ENCODE measurements at places on chromosomes 2 and 18.

DNA sequence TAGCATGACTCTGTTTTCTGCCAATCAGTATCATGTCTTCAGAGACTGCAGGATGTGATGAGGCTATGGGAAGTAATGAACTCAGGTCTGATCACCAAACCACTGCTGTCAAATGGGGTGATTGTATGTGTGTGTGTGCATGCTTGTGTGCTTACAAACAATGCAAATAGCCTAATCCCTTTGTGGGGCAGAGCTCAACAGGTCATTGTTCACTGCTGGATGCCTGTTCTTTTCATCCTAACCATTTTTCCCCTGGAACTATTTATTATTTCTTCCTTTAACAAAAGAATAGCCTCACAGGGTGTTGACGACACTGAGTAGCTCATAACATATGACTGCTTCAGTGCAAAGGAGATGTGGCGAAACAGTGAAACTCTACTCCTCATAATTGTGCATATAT lies 55.9 kb downstream of the NXPH2 start:
- no peak for DNase-seq

DNA sequence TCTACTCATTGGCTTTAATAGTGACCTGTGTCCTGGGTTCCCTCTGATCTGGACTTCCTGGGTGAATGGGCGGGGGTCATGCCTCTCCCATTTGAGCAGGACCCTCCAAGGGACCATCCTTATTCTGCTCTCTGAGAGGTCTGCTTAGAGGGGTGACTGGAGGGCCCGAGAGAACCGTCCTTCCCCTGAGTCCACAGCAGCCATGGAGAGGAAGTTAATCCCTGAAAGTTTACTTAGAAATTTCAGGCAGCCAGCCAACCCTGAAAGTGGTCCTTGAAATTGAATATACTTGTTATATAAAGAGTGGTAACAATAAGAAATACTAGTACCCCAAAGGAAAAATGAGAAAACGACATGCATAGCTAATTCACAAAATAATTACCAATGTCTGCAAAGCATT lies 226.1 kb downstream of the DYSF start:
- DNase-seq: no peak

DNA sequence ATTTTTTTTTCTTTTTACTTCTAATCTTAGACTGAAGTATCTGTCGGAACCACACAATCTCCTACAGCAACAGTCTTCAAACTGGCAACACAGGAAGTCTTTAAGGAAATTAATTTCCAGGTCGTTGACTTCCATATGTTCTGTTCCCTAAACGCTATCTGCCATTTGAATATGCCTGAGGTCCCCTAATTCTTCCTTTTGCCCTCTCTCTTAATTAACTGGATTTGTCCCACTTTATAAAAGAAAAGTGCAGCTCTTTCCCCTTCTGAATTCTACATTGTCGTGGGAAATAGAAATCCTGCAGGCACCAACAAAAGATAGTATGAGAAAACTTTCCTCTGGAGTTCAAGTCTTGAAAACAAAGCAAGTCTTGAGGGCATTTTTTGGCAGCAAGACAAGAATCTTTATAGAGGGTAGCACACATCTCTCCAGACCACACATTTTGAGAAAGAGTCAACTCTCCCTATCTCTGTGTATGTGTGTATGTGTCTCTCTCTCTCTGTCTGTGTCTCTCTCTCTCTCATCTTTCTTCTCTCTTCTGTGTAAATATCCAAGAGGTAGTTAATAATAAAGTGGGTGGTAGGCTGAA lies 879.8 kb downstream of the SOCS6 start:
- DNase-seq: no peak

DNA sequence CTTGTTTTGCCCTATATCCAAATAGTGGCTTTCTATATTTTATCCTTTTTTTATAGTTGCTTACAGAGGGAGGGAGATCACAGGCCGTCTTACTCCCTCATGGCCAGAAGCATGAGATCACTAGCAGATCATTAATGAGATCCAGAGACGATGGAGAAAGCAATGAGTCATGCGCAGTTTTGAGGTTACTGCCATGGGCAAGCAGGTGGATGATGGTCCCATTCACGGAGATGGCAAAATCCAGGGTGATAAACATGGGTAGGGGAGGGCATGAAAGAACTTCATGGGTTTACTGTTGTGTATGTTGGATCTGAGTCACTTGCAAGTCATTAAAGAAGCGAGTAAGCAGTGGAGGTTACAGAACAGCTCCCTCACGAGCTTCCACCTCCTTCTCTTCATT lies 60.4 kb downstream of the C18orf63 start:
- no peak for DNase-seq

DNA sequence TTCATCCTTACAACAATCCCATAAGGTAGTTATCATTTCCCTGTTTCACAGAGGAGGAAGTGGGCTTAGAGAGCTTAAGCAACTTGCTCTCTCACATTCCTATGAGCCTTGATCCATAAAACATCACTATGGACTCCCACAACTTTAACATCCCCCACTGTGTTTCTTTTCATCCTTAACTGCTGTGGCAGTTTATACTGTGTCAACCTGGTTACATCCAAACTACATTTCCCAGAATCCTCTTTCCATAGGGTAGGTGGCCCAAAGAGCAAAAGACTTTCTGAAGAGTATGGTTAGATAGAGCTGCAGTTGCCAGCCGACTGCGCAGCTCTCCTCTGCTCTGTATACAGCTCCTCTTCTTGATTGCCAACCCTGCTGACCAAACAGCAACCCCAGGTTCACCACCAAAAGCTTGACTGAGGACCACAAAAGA lies 22.5 kb downstream of the MAP3K2 start:
- DNase-seq: no peak

DNA sequence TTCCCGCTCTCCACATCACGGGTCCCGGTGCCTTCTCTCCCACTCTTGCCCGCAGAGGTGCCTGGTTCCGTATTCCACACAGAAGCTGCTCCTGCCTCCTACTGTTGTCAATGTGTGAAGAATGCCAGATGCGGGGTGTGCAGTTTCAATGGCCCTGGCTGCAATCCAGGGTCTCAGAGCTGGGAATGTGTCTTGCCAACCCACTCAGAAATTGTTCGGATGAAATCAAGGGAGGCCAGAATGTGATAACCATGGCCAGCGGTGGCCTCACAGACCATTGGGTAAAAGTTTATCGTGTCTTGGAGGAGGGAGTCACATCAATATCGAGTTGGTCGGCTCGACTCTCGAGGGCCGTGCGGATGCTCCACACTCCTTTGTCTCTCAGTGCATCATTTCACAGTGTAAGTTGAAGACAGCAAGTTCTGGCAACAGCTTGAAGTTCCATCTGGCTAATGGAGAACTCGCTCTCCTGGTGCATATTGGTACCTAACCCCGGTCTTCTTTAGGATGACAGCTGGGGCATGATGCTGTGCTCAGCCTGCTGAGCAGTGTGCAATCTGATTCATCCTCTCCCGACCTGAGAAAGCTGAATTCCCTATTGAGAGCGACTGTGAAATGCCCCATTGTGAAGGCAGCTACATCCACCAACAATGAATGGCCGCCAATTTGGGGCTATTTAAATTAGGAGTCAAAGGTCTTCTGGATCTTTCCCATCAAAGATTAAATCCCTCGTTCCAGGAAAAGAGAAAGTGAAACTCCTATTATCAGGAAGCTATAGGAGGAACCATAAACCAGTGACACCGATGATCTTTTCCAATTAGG lies 389.0 kb downstream of the SOX11 start:
- no peak for DNase-seq

DNA sequence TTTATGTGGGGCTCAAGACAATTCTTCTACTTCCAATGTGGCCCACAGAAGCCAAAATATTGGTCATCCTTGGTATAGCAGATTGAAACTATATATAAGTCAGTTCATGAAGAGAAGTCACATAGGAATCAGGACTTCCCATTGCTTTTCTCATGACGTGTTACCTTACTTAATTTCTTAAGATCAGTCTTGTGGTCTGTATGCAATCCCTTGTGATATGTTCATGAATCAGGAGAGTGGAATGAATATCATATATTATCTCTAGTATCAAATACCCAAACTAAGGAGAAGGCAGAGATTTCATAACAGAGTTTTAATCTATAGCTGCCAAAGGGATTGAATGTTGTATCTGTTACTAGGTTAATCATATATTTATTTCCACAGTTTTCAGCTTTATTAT lies 1390.4 kb downstream of the SUCLG1 start:
- DNase-seq: no peak

DNA sequence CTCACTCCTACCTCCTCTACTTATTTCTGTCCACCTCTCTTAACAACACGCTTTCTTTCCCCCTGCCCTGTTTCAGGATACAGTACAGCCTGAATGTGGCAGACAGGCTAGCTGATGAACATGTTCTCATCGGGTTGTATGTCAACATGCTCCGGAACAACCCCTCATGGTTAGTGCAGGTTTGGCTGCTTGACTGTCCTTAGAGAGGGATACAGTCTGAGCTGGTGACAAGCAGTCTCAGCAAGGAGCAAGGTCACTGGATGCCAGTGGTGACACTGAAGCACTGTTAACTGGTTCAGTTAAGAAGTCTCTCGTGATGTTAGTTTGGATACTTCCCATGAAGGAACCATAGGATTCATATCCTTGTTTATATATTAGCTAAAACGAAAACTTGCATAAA lies 128.6 kb downstream of the DTNA start:
- DNase-seq: no peak

GRCh38 chr18:48038636-48039035 lies 108.2 kb upstream of the SMAD2 start:
- DNase-seq: no peak

- DNase-seq: no peak
Measured at GRCh38 chr2:195561116-195561921, 95.7 kb upstream of the SLC39A10 start.

DNA sequence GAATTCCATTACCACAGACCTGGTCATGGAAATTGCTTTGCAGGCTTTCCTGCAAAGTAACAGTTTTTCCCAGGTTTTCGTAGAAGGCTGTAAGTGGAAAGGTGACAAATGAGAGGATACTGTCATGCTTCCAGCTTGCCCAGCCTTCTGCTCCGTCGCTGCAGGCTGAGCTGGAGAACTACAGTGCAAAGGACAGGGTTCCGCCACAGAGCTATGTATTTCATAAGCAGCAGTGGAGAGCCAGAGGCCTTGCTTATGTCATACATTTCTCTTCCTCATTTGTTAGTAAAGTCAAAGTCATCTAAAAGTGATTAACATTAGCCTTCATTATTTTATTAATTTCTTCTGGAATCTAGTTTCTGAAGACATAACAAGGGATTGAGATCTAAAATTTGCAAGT lies 72.9 kb upstream of the RBM44 start:
- no peak for DNase-seq

DNA sequence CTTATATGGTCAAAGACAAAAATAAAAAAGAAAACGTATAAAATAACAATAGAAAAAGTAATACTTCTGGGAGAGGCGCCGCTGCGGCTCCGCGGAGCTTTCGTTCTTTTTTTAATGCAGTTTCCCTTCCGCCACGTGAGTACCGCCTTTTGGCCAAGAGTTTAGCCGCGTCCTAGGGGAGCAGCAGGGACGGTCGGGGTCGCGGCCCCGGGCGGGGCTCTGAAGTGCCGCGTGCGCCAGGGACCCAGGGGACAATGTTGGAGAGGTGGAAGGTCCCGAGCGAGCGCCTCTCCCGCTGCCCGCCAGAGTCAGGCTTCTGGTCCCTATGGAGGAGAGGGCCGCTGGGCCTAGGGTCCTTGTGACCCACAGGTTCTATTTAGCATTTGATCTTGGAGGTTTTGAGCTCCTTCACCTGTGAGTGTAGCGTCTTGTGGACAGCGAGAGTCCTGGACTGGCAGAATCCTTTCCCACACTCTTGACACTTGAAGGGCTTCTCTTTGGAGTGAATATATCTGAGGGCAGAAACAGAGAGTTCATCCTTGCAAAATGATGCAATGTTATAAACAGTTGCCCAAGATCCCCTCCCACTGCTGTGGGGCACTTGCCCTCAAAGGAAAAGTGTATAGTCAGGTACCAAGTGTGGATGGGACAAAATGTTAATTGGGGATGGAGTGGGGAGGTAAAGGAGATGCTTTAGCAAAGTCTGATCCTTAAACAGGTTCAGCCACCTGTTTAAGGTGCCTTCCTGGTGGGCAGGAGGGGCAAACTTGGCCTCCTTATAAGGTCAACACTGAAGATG lies 6.3 kb downstream of the OSR1 start:
- no peak for DNase-seq

DNA sequence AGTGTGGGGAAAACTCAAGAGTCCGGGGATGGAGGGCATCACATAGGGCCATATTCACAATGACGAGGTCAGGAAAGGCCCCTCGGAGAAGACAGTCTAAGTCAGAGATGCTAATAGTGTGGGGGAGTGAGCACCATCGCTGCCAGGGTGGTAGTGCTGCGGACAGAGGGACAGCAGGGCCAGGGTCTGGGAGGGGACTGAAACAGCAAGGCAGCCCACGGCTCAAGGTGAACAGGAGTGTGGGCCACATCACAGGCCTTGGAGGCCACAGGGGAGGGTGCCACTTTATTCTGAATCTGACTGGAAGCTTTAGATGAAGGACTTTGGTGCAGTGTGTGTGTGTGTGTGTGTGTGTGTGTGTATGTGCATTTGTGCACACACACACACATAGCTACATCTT lies 130.9 kb upstream of the GLI2 start:
- no peak for DNase-seq

DNA sequence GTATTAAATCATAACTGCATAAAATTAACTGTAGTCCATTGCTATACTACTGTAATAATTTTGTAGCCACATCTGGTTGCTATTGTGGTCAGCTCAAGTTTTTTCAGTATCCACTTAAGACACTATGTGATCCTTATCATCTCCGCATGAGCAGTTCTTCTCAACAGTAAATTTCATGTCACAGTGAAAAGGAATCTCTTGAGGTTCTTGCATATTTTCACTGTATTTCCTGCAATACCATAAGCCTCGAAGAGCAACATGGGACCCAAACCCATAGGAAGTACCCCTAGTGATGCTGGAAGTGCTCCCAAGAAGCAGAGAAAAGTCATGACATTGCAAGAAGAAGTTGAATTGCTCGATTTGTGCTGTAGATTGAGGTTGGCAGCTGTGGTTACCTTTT lies 86.7 kb downstream of the LDLRAD4 start:
- DNase-seq: no peak

GRCh38 chr2:162607915-162608314 lies 230.7 kb downstream of the KCNH7 start:
- DNase-seq: no peak

- DNase-seq: no peak
Measured at GRCh38 chr2:233961905-233962304, 44.7 kb downstream of the TRPM8 start.

- no peak for DNase-seq
Measured at GRCh38 chr2:211468877-211469663, 912.7 kb downstream of the CPS1 start.

- no peak for DNase-seq
Measured at GRCh38 chr18:57135699-57136098, 11.2 kb upstream of the BOD1L2 start.

GRCh38 chr18:63000839-63001238 lies 285.5 kb downstream of the PHLPP1 start:
- no peak for DNase-seq

GRCh38 chr18:62105376-62105775 lies 81.5 kb downstream of the PIGN start:
- DNase-seq: no peak

All from stimulated activated CD8-positive, alpha-beta memory T cell treated with anti-CD3 and anti-CD28 coated beads, Interleukin-2, amount 100 ng/mL, for 1 hour (primary cell).